NCI-H1436 (cell line): ENCODE measurements at places on chromosomes 5 and 9.

DNA sequence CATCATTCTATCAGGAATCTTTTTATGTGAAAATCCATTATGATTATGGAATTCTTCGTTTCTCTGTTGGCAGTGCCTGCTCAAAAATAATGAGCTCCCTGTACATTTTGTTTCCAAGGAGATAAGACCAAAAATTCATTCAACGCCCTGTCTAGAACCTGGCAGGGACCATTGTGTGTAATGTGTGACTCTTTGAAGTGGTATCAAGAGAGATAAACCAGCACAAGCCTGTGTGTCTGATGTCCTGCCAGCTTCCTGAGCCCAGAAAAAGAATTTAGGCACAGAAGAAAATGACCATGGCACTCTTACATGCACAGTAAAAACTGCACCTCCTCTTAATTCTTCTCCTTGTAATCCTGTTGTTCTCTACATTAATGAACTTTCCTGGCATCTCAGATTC is 177.4 kb downstream of the SAXO1 start:
- no peak for DNase-seq

DNA sequence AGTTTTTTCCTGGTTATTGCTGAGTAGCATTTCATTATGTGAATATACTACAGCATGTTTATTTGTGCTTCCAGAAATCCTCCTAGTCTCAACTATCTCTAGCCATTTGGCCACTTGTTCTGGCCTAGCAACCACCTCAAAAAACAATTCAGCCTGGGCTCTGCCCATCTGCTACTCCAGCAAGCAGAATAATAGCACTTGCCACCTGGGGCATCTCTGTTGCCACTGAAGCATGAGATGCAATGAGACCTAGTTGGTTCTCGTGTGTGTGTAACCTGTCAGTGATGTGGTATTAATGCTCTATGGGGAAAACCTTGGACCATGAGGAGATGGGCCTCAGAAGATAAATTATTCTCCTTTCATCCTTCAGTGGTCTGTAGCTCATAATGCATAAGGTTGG is 129.5 kb downstream of the RNF180 start:
- no peak for DNase-seq

GRCh38 chr9:101427957-101428655 is 7.5 kb downstream of the ALDOB start:
- no peak for DNase-seq

- DNase-seq: no peak
These were observed 87.6 kb upstream of the NIPAL4 start for GRCh38 chr5:157372472-157372822.

GRCh38 chr5:93226202-93226735 is 354.8 kb downstream of the NR2F1-AS1 start:
- no peak for DNase-seq

- no peak for DNase-seq
These were observed 155.3 kb downstream of the ADAMTS12 start for GRCh38 chr5:33736510-33736909.

DNA sequence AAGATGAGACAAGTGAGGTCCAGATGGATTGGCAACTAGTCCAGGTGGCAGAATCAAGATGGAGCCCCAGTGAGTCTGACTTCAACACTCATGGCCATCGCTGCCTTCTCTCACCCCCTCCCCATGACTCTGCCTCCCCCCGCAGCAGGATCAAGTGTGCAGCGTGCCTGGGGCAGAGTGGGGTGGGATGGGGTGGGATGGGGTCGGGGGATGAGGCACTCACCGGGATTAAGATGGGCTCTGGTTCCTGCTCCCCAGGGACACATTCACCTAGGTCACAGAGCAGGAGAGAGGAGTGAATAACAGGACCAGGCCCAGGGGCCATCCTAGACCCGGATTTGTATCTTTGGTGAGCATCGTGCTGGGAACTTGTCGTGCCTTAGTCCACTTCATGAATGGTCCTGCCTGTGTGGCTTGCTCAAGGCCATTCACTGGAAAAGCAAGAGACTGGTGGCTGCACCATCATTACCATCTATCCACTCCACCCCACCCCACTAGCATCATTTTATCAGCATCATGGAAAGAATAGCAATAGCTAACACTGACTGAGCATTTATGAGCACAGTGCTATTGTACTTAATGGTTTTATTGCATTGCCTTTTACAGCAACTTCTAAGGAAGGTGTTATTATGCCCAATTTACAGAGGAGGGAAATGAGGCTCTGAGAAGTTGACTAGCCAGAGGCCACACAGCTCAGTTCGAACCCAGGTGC is 8.5 kb downstream of the AMBP start:
- DNase-seq: no peak

DNA sequence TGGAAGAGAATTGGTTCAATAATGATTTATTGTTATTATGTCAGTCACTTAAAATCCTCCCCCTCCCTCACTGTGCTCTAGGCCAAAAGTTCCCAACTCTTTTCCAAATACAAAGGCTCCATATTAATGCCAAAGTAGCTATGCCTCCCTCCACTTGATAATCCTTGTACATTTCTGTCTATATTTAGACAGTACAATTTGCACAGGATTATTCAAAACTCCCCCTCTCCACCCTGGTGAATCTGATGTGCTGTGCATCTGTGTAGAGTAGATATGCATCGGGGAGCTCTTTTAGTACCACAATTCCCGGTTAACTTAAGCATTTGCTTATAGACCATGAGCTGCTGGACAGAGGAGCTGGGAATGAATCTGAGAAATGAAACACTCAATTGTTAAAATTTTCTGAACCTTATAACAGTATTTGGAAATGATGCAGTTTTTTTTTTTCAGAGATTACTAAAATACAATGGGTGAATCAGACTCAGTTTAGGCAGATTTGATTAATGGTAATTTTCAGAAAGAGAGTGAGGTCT is 27.6 kb downstream of the GLRA1 start:
- DNase-seq: no peak

GRCh38 chr5:124746916-124747790 is 714 bp upstream of the ZNF608 start:
- peak; percentile 85 for DNase-seq

DNA sequence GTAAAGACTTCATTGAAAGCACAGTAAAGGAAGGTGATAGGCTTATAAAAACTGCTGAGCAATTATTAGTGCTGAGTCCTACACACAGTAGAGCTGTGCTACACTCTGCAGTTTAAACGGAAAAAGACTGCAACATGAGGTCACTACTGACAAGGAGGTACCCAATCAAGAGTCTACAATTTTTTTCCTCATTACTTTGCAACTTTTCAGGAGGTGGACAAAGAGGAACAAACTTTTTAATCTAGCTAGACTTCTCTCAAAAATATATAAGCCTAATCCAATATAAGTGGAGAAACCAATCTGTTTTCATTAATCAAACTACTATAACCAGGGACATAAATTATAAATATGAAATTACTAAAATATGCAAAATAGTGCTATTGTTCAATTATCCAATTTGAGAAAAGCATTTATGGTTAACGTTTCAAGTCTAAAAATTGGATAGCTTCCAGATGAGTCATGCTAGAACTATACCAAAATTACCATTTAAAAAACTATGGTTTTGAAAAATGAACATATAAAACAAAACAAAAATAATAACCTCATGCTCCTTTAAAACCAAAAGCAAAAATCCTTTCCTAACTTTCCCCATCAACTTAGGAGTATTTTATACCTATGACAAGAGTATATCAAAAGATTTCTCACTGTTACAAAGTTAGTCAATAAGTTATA is 37.7 kb downstream of the FAM13B start:
- no peak for DNase-seq

- DNase-seq: no peak
These were observed 2031.7 kb downstream of the EFNA5 start for GRCh38 chr5:105639068-105639467.

DNA sequence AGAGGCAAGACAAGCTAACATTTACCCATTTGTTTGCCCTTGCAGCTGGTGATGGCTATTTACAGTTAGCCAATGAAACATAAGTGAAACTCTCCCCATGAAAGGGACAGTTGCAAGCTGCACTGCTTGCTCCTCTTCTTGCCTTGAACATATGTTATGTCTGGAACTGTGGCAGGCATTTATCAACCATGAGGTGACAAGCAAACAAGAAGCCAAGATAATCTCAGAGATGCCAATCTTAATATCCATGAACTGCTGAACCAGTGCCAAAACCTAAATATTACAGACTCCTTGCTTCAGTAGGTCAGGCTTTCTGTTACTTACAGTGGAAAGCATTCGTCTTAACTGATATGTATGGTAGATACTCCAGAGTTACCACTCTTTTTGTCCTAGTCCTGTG is 133.4 kb downstream of the ACTBL2 start:
- no peak for DNase-seq

- no peak for DNase-seq
These were observed 332.0 kb downstream of the RFX3 start for GRCh38 chr9:3193791-3194190.

DNA sequence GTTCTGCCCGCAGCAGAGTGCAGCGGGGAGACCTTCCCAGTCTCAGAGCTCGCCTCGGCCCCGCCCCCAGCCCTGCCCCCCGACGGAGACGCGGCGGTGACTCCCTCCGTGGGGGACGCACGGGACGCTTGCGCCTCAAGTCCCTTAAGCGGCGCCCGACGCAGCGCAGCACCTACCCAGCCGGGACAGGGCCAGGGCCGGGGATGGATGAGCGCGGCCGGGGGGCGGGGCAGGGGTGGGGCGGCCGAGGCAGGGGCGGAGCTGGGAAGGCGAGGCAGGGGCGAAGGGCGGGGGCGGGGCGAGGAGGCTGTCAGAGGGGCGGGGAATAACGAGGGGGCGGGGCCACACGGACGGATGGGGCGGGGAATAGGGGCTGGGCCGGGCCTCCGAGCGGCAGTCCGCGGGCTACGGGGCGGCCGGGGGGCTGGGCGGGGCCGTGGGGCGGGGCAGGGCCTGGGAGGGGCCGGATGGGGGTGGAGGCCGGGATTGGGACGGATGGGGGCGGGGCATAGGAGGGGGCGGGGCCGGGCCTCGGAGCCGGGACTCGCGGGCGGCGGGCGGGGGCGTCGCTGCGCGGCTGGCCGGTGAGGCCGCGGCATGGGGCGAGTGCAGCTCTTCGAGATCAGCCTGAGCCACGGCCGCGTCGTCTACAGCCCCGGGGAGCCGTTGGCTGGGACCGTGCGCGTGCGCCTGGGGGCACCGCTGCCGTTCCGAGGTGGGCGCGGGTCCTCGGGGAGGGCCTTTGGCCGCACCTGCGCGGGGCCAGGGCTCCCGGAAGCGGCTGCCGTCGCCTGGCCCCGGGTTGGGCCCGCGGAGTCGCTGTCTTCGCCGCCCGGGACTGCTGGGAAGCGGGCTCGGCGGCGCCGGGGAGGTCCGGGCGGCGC is at the start of gene ARRDC1:
Gene ARRDC1, plus strand, starts transcription at position 566 of the 884 bp plus-strand sequence. Its CDS starts 32 bp downstream, at position 598.
- DNase-seq: peak; percentile 91

GRCh38 chr9:99269416-99269815 is 47.3 kb downstream of the SEC61B start:
- no peak for DNase-seq

DNA sequence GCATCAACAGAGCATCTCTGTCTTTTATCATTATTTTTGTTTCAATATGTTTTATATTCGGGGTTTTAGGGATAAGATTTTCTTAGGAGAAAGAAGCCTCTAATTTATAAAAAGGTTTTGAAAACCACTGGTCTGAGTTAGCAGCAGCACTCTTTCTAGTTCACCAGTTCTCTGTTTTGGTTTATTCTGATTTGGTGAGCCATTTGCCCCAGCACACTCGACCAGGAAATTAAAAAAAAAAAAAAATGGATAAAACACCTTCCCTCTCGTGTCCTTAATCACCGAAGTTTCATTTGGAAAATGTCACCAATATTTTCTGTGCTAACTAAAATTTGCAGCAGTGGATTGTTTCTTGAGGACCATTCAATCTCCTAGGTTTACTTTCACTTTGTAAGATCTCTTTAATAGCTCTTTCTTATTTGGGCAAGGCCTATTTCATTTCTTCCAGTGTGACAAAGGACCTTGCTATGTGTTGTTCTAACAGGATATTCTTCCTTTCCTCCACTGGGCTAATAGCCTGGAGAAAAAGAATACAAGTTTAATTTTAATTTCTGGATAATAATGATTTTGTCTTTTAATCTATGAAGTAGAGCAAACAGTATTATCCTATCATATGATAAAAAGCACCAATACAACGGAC is 57.8 kb upstream of the ANXA1 start:
- no peak for DNase-seq

DNA sequence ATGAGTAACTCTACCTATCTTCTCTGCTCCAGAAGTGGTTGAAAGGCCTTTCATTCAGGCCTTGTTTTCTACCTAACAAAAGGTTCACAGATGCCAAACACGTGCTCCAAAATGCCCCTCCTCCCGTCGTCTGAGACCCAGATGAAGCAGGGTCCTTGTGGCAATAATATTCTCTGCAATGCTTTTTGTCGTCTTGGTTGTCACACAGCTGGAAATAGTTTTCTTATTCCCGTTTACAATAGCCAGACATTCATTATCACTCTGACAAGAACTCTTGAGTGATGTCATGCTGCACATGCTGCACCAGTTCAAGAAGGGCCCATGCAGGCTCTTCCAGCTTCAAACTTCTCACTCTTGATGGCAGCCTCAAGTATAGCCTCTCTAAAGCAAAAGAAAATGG is 7.8 kb downstream of the LPAR1 start:
- DNase-seq: no peak

DNA sequence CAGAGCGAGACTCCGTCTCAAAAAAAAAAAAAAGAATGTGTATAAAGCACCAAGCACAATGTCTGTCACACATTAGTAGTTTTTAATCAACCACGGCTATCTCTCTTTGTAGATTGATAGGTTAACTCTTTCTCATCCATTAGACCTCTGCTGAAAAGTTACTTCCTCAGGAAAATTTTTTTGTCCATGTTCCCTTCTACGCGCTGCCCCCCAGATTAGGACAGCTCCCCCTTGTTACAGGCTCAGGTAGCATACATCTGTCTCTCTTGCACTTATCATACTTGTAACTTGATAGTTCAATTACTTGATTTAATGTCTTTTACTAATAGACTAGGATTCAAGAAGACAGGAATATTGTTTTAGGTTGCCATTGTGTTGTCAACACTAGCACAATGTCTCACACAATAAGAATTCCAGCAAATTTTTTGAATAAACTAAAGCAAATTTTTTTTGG is 1.5 kb downstream of the SPDL1 start:
- DNase-seq: no peak

GRCh38 chr5:143200781-143201398 is 202.6 kb downstream of the NR3C1 start:
- no peak for DNase-seq

DNA sequence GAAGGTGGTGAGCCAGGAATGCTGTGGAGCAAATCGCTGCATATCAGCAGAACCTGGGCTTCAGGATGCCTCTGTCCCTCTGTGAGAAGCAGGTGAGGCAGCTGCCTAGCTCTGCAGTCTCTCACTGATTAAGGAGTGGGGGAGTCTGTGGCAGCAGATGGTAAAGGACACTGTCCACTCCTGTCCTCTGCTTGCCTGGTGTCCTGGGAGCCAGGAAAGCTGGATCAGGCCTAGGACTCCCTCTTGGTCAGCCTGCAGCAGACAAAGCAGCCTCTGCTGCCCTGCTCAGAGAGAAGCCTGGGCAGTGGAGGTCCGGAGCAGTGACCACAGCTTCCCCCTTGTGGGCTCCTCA is 214.7 kb downstream of the HSPA4 start:
- DNase-seq: no peak
